AG04450 (cell line): ENCODE measurements at places on chromosomes 12 and 14.

DNA sequence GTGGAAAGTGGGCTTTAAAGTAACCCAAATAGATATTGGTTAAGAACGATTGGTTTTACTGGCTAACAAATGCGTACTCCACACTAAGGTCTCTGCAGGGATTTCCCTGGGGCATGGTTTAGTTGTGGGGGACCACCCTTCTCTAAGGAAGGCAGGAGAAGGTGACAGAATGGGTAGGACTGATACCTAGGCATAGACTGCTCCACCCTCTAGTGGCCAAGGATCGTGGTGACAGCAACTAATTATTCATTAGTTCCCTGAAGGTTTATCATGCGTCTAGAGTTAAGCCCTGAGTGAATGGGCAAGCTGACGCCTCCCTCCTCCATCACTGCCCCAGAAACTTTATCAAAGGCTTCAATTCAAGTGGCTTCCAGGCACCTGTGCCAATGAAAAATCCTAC is 9.1 kb downstream of the FAM181A start:
- no peak for DNase-seq

DNA sequence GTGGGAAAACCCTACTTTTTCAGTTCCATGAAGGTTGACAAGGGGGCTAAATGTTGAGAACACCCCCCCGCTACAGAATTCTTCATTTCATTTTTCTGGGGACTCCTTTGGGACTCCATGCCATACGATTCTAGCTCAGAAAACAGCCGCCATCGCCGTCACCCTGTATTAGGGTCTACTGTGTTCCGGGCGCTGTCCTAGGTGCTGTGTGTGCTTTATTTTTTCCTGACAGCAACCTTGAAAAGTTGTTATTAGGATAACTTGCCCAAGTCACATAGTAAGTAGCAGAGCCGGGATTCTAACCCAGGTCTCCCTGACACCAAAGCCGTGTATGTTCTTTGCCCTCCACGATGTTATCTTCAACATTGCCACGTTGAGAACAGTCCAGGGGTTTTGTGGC is 55.1 kb downstream of the IQSEC3 start:
- DNase-seq, result no peak

DNA sequence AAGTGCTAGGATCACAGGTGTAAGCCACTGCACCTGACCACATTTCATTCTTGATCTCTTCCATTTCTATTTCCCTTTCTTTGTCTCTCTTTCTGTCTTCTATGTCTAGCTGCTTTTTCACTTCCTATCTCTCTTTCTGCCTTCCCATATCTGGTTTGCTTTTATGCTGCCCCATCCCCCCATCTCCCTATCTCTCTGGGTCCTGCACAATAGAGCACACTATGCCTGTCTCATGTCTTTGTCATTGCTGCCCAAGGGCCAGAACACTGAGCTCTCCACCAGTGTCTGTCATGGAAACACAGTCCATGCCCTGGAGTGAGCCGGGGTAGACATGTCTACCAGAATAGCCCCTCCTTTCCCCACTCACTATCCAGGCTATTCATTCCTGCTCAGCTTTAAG is 12.3 kb upstream of the RARG start:
- no peak for DNase-seq

DNA sequence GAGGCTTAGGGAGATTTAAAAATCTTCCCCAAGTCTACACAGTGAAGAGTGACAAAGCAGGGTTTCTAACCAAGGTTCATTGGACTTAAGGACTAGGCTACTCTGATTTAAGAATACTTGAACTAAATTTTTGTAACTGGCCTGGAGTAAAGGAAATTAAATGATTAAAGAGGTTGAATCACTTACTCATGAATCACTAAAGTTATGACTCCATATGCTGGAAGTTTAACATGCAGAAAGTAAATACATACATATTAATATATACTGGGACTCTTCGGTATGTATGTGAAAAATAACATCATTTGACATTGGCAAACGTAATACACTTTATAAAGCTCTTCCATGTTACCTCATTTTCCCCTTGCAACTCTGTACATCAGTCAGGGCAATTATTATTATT is 322.9 kb downstream of the KCNH5 start:
- no peak for DNase-seq

DNA sequence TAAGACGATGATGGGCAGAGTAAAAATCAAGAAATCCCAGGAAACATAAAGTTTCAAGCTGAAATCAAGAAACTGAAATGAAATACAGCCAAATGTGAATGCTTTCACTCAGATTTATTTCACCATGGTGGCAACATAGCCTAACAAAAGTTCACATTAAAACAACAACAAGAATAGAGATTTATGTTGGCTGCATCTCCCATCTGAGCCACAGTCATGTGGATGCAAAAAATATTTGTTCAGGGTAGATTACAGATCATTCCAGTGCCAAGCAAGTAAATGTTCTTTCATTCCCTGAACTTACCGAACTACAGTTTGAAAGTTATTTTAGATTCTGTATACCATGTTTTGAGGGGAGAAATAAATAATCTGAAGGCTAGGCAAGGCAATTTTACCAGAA is 159.9 kb upstream of the TMTC1 start:
- DNase-seq, result no peak
